ENCODE measurements at places on chromosomes 5 and 9.

- DNase-seq: no peak
Observed at GRCh38 chr5:52854301-52854700, 66.6 kb downstream of the ITGA1 start.

DNA sequence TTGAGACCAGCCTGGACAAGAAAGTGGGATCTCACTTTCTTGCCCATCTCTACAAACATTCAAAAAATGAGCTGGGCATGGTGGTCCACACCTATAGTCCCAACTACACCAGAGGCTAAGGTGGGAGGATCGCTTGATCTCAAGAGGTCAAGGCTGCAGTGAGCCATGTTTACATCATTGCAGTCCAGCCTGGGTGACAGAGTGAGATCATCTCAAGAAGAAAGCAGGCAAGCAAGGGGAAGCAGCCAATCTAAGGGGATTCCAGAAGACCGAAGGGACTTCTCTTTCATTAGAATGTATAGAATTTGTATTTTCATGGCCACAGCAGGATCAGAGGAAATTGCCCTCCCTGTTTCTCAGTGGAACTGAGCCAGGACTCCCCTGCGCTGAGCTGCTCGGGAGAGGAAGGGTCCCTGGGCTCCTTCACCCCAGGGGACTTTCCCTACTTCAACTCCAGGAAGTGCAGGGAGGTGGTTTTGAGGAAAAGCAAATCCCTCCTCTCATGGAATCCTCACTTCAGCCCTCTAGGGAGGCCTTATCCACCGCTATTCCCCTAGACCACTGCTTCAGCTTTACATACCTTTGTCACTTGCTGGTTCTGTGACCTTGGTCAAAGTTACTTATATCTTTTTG, 12.1 kb downstream of the WWC1 start:
- DNase-seq: no peak

DNA sequence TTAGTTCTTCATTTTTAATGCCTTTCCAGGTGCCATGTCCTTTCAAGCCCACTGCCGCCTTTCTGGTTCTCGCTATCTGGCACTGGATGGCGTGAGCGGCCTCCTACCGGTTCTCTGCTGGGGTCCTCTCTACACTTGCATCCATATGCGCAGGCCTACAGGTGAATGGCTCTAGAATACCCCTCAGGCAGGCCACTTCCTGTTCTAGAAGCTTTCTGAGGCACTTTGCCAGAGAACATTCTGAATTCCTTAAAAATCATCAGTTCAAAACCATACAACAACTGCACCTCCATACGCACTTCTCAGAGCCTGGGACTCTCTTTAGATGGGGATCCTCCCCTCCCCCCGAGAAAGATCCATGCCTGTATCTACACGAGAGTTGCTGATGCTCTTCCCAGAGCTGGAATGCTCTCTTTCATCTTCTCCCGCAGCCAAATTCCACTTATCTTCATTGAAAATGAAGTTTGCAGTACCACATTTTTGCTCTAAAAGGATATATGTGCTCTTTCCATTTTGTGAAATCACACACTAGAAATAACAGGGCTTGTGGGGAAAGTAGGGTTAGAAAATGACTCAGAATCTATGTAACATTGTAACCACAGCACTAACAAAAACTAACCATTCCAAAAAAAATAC, 1.4 kb upstream of the LHFPL2 start:
- no peak for DNase-seq

- peak; percentile 3 for DNase-seq
Observed at GRCh38 chr5:15734058-15734457, 234.1 kb downstream of the FBXL7 start.

- DNase-seq: no peak
Observed at GRCh38 chr9:33633636-33634035, 109.6 kb downstream of the ANKRD18B start.

GRCh38 chr9:93114169-93114983, 18.4 kb downstream of the CARD19 start:
- DNase-seq: no peak

GRCh38 chr9:2424619-2425033, 197.0 kb upstream of the VLDLR start:
- no peak for DNase-seq

DNA sequence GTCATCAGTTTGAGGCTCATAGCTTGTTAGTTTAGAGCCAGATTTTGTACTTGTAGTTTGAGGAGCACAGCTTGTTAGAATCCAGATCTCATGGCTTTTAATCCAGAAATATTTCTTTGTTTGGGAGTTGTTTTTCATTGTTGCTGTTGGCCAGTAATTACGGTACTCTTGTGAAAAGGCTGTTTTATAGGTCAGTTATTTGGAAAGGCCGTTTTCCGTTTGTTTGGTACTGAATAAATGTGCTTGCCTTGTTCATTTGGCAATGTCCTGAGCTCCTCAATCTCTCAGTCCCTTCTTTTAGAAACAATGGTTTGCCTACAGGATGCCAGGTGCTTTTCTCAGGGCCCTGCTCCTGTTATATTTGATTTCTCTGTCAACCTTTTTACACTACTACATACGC, 4.5 kb upstream of the MOB3B start:
- no peak for DNase-seq

GRCh38 chr9:109771087-109771486, 8.9 kb upstream of the PALM2AKAP2 start:
- no peak for DNase-seq

- DNase-seq: peak; percentile 64
Observed at GRCh38 chr5:140926443-140927227, 536 bp downstream of the PCDHAC1 start.

- peak; percentile 32 for DNase-seq
Observed at GRCh38 chr9:133375116-133375723, 640 bp downstream of the SURF4 start.

Measured in SHP77 treated with DMSO at 0.1 percent for 48 hours (cell line).